ENCODE measurements at places on chromosomes 1 and 21.

DNA sequence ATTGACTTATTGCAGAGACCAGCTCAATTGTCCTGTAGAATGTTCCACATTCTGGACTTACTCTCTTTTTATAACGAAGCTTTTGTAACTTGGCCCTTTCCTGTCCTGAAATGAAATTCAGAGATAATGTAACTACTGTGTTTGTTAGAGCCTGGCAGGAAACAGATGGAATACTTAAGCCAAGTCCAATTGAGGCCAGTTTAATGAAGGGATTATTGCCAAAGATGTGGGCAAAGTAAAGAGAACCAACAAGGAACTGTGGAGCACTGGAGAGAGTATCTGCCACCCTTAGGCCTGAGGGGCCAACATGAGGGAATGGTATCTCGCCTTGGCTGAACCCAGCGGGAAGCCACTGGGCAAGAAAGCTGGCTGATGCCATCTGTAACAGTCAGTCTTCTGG is 32.9 kb downstream of the MFSD2A start:
- no peak for DNase-seq

- DNase-seq = peak; percentile 62
These were observed 16.0 kb upstream of the ID3 start for GRCh38 chr1:23575226-23575810.

DNA sequence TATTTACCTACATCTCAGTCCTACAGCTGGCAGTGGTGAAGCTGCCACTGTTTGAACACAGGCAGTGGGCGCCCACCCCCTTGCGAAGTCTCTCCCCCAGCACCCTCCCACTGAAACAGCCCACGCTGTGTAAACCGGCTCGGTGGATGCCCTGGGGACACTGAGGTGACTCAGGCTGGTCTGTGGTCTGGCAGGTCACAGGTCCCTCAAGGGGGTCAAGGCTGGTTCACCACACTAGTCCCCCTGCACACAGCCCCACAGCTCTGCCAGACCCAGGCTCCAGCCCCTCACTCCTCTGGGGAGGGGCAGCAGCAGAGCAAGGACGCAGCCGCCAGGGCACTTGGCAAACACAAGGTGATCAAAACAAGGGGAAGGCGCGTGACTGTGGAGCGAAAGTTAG is 7.6 kb downstream of the CHD5 start:
- no peak for DNase-seq

DNA sequence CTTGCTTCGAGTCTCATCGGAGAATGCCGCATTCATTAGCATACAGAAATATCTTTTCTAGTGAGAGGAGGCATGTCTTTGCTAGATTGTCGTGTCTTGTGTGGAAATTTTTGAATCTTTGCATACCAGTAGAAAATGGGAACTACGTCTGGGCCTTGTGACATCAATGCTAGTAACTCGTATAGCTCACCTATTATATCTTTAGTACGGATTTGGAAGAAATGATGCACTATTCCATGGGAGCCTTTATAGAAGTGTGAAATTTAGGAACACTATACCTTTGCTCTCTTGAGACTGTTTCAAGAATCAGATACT is 835 bp downstream of the UHMK1 start:
- peak; percentile 8 for DNase-seq

DNA sequence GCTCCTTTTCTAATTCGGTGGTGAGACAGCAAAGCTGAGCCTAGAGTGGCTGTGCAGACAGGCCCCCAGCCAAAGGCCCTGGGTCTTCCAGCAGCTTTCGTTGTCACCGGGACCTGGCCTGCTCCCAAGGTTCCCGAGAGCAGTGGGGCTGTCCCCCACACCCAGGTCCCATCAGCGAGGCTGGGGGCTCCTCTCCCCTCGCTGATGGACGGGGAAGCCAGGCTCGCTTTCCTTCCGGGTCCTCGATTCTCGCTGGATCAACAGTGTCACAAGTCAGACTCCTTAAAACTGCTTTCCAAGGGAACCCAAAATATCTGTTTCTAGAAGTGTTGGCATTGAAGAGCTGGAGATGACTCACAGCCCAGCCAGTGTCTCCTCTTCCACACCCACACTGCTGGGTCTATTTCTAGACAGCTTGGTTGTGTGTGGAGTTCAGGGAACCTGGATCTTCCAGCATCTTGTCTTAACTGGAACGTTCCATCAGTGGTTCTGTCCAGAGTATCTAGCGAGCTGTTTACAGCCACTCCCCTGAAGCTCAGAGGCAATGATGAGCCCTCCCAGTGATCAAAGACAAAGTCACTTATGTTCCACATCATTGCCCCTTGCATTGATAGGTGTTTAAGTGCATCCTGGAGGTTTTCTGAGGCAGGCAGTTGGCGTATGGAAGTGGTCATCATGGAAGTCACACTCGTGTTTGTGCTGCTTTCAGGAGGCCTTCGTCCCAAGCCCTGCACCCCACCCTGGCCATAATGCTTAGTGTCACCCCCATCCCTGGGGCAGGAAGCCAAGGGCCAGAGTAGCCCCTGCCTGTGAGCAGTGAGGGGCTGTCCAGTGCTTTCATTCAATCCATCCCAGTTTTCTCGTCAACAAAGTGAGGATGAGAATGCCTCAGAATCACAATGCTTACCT is 35.2 kb downstream of the RRP1 start:
- DNase-seq = peak; percentile 71

DNA sequence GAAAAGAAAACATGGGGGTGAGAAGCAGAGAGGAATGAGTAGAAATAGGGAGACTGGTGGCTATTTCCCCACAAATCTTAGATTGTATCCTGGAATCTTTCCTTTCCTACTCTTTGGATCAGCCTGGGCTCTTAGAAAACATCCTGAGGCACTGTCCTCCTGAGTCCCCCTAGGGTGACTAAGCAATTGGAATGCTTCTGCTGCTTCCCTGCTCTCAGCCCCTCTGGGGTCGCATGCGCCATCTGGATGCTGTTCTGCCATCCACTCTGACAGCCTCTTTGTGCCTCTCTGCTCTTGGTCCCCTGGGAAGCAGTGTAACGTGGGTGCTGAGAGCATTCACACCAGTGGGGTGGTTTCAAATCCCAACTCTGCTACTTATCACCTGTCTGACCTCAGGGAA is 443.0 kb downstream of the SIPA1L2 start:
- no peak for DNase-seq

DNA sequence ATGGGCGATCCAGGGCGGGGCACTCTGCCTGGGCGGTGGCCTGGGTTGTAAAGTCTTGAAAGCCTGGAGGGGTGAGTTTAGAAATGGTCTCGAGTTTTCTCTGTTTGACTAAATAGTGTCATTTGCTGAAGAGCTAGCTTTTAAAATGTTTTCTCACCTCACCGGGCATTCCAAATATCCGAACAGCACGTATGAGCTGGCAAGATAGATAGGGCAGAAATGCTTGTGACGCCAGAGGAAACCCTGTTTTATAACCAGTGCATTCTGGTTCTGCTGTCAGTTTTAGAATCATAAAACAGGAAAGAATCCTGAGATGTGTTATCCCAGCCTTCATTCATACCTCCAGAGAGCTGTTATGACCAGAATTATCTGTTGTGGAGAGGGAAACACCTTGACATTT is 725 bp downstream of the RTCA start:
- peak; percentile 24 for DNase-seq

DNA sequence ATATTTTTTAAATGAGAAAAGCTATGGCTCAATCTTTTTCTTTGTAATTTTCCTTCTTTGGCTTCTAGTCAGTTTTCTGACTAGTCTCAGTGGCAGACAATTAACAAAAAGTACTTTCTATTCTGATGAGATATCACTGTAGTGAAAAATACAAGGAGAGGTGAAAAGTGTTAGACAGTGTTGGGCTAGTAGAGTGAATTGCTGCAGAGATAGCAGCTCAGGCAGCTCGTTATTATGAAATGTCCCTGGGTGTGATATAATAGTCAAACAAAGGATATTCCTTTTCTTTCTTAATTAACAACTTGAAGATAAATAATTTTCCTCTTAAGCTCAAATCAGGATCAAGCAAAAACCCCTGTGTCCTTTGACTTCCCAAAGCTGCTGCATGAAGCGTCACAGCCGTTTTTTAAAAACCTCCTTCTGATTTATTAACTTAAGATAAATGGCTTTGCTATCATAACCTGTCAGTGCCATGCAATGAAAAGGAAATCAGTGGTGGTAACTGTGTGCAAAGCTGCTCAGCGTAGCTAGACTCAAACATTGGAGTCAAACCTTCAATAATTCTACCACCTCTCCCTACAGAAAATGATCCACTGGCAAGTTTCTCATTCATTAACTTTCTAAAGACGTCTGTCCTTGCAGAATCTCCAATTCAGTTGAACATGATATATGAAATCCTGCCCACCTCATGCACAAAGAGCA is 646.6 kb upstream of the PTBP2 start:
- DNase-seq = no peak

- DNase-seq = peak; percentile 78
These were observed 342.7 kb upstream of the NR5A2 start for GRCh38 chr1:199684686-199685273.

DNA sequence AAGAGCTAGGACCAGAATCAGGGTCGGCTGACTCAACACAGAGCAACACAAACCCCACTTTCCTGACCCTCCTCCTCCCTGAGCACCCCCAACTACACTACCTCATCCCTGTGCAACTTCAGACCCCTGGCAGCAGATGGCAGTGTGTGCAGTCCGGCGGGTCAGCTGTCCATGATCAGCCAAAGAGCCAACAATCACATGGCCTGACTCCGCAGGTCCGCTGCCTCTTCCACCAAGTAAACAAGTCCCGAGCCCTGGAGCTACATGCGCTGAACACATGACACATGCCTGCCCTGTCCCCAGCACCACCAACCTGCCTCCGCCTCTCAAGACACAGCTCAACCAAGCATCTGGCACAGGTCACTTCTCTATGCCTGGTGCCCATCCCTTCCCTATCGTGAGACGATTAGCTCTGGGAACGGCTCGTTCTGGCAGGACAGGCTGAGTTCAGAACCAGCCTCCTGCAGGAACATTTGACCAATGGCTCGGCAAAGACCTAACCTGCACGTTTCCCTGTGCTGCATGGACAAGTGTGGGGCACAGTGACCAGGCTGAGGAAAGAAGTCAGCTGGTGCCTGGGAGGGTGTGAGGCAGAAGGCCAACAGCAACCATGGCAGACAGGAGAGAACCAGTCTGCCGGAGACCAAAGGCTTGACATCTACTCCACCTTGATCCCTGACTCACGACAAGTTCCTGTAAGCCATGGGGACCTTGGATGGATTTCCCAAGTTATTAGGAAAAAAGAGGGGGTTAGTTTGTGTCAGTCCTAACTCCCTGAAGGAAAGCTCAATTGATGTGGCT is 60.3 kb downstream of the CD46 start:
- DNase-seq = peak; percentile 57

DNA sequence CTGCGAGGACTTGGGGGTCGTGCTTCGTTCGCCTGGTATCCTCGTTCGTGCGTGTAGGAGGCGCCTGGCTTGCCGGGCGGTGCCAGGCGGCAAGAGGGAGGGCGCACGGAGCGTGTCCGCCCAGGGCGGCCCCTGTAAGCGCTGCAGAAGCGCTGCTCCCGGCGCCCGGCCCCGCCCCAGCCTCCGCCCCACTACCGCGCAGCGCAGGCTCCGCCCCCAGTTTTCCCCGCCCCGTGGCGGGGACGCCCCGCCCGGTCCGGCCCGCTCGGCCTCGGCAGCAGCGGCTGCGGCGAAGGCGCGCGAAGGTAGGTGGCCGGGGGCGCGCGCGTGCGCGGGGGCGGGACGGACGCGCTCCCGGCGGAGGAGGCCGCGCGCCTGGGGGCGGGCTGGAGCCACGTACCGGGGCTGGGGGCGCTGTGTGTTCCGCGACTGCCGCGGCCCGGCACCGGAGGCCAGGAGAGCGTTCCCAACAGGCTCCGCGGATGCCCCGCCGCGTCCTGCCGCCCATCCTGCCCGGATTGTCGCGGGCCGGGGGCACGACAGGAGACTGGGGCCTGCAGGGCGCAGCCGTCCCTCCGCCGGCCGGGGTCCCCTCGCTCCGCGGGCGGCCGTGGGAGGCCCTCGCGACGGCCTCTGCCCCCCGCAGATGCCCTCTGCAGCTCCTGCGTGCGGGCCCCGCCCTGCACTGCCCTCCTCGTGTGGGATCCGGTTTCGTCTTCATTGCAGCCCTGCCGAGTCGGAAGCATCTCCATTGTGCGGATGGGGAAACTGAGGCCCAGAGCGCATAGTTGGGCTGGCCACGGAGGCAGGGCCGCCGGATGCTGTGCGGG is 7.7 kb upstream of the CROCC start:
- DNase-seq = peak; percentile 93

- no peak for DNase-seq
These were observed 222.7 kb downstream of the SLC35F3 start for GRCh38 chr1:234127026-234127671.

DNA sequence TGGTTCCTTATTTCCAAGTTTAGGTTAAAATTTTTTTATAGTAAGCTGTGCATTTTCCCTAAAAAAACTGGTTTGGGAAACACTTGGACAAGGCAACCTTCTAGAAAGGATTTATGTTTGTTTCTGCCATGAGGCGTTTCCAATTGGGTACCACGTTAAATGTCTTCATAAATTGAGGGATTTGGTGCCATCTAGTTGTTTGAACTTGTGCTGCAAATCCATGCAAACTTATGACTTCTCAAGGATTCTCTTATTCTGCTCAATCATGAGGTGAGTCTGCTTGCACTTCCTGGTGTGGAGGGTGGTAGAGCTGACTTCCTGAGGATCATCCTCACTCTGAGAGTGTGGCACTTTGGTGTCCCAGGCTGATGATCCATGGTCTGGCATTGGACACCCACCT is 123.3 kb downstream of the PCNX2 start:
- DNase-seq = peak; percentile 50

DNA sequence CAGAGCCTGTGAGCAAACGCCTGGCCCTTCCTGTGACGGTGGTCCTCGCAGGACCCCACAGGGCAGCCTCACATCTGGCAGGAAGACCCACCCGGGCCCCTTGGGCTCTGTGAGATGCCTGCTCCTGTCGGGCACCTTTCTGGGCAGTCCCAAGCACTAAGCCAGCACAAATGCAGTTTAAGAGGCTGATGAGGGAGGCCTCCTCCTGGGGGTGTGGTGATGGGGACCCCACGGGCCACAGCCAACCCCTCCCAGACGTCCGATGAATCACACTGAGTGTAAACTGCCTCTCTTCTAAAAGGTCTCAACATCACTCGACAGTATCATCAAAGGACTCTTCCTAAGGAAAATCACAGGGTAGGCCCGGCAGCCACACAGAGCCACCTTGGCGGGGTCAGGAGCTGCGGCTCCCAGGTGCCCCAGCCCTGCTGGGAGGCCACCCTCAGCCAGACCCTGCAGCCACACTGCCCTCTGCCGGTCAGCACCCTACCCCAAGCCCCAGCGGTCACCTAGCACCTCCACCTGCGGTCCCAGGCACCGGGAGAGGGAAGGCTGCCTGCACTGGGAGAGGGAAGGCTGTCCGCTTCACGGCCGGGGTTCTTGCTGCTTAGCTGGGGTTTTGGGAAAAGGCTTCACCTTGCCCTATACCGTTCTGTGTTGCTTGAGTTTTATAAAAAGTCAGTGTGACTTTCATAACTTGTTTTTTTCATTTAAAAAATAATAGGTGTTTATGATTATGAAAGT is 3.9 kb upstream of the PRKCZ start:
- DNase-seq = peak; percentile 2

- DNase-seq = no peak
These were observed 28.2 kb upstream of the SLC30A1 start for GRCh38 chr1:211606914-211607753.

GRCh38 chr1:248778906-248779305 is 23.3 kb upstream of the LYPD8 start:
- DNase-seq = no peak

Measured in fibroblast of mammary gland (primary cell).